ENCODE measurements at places on chromosomes 7 and 10.

GRCh38 chr10:17354781-17355180, 99.6 kb downstream of the ST8SIA6 start:
- no peak for DNase-seq

DNA sequence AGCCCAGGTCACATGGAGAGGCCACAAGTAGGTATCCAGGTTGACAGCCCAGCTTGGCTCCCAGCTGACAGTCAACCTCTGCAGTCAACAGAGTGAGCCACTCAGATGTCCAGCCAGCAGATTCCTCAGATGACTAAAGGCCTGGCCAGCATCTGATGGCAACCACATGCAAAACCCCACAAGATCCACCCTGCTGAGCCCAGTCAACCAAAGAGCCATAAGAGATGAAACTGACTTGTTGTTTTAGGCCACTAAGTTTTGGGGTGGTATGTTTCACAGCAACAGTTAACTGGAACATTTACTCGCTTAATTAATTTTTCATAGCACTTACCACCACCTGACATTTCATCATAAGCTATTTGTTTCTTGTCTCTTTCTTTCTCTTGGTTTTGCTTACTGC, 107.3 kb upstream of the KDM7A start:
- DNase-seq: no peak

DNA sequence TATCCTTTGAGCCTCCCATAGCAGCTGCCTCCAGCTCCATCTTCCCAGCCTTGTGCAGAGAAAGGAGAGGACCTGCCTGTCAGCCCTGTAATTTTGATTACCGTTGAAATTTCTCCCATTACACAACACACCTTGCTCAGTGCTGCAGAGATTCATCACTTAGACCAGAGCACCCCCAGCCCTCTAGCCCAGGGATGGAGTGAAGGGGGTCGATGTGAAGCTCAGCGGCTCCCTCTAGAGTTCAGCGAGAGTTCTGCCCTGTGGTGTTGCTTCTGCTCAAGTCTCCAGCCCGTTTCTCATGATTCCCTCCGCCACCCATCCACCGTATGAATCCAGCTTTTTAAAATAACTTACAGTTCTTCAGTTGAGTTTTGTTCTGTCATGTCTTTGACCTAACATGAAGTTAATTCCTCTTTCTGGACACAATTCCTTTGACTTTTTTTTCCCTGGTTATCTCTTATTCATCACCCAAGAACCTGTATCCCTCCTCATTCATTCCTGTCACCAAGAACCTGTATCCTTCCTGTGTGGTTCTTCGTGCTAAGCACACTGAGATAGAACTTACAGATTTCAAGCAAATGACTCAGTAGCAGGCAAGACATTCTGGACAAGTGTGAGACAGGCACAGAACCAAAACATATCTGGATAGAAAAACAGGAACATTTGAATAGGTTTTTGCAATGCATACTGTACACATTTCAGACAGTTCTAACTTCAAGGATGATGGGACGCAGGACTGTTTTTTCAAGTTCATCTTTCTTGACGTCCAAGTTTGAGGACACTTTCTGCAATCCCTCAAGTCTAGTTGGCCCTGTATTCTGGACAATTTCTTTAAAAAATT, 35.0 kb upstream of the ZNF32 start:
- no peak for DNase-seq

DNA sequence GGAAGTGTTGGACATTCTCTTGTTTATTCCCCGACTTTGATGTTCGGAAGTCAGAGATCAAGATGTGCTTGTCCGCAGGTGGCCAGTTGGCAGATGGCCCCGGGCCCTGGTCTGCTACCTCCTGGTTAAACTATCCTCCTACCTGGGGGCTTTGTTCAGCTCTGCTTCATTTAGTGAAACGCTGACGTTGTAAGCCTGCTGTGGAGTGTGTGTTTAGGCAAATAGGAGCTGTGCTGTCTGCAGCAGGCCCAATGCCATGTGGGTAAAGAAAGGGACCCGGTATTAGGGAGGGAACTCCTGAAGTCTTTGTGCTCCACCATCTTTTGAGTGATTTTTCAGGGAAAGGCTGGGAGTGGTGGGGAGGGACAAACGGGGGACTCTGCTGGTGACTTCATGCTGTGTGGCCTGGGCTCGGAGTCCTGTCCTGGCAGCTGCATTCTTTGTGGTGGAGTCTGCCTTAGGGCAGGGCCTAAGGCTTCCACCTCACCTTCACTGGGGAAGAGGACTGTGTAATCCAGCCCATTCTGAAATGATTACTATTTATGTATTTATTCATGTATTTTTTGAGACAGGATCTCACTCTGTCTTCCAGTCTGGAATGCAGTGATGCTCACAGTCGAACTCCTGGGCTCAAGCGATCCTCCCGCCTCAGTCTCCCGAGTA, 171.1 kb upstream of the KLF6 start:
- DNase-seq: no peak

- no peak for DNase-seq
Observed at GRCh38 chr7:73974101-73974947, 53.6 kb upstream of the ELN start.

GRCh38 chr10:33252324-33252723, 82.1 kb downstream of the NRP1 start:
- no peak for DNase-seq

GRCh38 chr7:157404845-157405481, 68.2 kb downstream of the DNAJB6 start:
- no peak for DNase-seq

GRCh38 chr10:76440426-76440825, 1009.0 kb downstream of the LRMDA start:
- DNase-seq: no peak

- DNase-seq: no peak
Observed at GRCh38 chr10:77637532-77638320, at the start of gene KCNMA1. Gene KCNMA1, minus strand, starts transcription at chr10:77637808.

- no peak for DNase-seq
Observed at GRCh38 chr10:3071405-3072198, 4.3 kb downstream of the PFKP start.

GRCh38 chr7:79730971-79731370, 277.5 kb upstream of the MAGI2 start:
- no peak for DNase-seq

DNA sequence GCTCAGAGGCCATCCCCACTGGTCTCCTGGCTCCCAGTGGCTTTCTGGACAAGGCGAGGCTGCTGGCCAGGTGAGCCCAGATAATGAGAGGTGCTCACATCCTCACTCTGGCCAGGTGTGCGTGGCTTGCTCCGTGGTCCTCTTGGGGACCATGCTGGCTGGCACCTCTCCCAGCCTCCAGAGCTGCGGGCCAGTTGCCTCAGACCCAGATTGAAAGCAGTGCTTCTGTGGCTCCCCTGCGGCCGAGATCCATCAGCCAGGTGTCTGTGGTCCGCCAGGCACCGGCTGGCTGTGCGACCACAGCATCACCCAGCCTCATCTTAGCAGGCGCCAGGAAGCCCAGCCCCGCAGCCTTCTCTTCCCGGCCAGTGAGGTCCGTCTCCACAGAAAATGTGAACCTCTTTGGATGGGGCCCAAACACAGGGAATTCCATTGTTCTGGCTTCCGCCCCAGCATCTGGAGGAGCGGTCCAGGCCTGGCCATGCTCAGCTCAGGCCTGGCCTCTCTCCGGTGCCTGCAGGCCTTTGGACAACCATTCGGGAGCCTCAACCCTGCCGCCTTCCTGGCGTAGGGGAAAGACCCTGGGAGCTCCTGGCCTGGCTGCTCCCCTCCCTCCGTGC, 5.2 kb upstream of the TTYH3 start:
- DNase-seq: no peak

DNA sequence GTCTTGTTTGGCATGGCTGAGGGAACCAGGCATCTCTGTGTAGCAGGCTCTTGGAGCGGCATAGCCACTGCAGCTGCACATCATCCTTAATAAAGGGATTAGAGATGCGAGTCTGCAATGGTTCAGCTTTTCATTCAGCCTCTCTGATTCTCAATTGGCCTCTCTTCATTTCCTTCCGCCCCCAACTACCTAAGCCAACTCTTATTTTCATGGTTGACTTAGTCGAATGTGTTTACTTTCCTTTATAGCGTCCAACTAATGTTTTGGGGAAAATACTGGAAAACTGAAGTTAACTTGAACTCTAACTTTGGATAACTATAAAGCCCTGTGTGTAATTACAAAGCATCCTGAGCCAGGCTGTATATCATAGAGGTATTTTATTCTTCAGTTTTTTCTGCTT, 202.2 kb upstream of the KIAA1217 start:
- no peak for DNase-seq

DNA sequence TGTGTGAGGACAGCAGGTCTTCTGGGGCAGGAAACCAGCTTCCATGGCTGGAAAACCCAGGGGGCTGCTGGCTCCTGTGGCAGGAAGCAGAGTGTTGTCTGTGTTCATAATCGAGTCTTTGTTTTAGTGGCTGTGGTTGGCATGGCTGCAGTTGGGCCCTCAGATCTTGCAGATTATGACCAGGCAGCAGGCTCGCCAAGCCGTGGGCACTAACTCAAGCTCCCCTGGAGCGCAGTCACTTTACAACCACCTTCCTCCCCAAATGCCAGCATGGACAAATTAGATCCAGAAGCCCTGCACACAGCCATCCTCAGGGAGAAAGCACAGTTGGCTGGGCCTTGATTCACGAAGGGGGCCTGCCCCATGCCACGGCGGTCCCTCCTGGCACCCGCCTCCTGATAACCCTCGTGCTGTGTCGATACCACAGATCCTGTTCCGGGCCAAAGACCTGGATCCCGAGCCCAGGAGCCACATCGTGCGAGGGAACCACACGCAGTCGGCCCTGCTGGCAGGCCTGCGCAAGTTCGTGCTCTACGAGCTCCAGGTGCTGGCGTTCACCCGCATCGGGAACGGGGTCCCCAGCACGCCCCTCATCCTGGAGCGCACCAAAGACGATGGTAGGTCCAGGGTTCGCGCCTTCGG, 552.5 kb upstream of the FOXK1 start:
- DNase-seq: no peak

DNA sequence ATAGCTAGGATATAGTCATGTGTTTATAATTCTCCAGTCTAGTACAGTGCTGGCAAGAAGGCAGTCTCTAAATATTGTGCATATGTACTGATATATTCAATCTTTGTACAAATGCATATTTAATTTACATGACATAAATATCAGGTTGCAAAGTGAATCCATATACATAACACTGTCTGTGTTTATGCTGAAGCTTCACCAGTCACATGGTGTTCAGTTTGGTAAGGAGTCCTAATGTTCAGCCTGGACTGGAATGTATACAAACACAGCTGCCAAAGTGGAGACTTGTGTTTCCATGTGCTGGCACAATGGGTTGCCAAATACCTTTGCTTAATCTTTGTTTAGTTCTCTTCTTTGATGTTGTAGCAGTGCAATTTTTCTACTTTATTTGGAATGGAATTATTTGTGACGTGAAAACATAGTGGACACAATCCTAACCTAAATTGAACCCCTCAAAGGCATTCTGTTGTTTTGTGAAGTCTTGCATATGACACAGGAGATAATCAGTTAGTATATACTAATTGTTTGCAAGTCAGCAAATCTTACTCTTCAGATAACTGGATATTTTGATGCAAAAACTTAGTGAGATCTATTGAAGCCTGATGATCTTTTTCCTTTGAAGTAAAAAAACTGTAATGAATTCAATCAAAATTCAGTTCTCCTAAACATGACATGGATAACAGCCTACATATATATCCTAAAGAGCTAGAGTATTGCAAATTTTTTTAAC, 17.3 kb upstream of the ARL4A start:
- no peak for DNase-seq

DNA sequence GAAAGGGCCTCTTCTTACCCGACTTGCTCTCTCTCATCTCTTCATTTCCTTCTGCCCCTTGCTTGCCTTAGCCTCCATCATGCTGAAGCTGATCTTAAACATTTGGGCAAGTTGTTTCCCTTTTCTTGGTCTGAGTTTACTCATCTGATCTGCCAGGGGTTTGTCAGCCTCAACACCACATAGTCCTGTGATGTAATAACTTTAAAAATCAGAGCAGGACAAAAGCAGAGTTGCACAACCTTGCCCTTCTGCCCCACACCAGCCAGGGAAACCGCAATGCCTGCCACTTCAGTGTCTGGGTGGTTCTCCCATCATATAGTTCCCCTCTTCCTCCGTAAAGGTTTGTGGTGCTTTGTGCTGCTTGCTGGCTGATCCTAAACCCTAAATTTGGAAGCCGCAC, 9.9 kb upstream of the LIPM start:
- DNase-seq: no peak

DNA sequence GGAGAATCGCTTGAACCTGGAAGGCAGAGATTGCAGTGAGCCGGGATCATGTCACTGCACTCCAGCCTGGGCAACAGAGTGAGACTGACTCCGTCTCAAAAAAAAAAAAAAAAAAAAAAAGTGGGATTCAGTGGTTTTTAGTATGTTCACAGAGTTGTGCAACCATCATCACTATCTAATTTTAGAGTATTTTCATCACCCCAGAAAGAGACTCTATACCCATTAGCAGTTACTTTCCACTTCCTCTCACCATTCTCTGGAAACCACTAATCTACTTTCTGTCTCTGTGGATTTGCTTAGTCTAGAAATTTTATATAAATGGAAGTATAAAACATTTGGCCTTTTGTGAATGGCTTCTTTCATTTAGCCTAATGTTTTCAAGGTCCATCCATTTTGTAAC, 113.4 kb downstream of the ST7 start:
- no peak for DNase-seq

DNA sequence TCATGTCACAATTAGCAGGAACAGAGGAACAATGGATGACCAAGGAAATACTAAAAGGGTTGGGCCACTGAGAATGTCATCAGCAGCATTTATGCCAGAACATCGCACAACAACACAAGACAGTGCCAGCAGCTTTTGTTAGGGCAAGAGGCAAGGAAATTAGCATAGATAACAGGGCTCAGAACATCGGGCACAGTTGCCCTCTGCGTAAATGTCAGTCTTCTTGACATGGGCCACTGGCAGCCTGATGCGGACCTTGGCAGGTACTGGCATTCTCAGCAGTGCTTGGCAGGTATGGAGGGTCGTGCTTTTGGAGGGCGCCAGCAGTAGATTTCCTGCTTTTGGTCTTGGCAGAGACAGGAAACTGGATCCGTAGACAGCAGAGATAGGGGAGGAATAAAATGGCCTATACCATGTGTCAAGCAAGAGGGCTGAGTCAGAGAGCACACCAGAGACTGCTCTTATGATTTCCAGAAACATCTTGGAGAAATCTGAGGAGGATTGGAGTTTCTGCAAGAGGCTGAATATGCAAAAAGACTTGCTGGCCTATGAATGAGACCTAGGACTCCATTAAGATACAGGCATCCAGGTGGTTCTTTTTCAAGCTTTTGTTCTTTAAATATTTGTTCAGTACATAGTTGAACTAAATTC, 371.5 kb upstream of the MTPN start:
- no peak for DNase-seq

- no peak for DNase-seq
Observed at GRCh38 chr7:12705878-12706277, 18.4 kb downstream of the ARL4A start.

- DNase-seq: no peak
Observed at GRCh38 chr10:34824870-34825269, 9.8 kb upstream of the PARD3 start.

GRCh38 chr10:9545073-9545472, 1472.6 kb upstream of the CELF2 start:
- DNase-seq: no peak

DNA sequence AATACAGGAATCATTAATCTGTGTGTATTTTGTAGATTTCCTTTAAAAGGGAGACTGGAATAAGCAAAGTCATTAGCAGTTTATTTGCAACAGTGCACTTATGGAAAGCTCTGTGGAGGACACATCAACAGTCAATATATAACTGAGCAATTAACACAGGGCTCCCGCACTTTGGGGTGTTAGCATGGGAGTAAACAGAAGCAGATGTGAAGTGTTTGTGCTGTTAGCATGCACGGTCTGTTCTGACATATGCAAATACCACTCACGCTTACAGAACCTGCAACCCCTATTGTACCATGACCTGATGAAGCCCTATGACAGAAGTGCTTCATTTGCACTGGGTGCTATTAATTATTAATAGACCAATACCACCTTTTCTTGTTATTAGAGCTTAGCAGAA, 118.9 kb downstream of the PPP1R3A start:
- DNase-seq: no peak

Measured in stimulated activated CD4-positive, alpha-beta T cell treated with anti-CD3 and anti-CD28 coated beads, Interleukin-1b, Interleukin-23, amount 100 ng/mL, for 24 hours (primary cell).